ENCODE measurements at places on chromosomes 12 and 14.

GRCh38 chr12:6827982-6828780, at the start of gene P3H3:
Gene P3H3 (plus strand): TSS chr12:6828407. CDS start chr12:6828441, 34 bp downstream.
- DNase-seq = peak; percentile 79

GRCh38 chr12:26338586-26339572, 143.5 kb downstream of the SSPN start:
- DNase-seq = peak; percentile 81

DNA sequence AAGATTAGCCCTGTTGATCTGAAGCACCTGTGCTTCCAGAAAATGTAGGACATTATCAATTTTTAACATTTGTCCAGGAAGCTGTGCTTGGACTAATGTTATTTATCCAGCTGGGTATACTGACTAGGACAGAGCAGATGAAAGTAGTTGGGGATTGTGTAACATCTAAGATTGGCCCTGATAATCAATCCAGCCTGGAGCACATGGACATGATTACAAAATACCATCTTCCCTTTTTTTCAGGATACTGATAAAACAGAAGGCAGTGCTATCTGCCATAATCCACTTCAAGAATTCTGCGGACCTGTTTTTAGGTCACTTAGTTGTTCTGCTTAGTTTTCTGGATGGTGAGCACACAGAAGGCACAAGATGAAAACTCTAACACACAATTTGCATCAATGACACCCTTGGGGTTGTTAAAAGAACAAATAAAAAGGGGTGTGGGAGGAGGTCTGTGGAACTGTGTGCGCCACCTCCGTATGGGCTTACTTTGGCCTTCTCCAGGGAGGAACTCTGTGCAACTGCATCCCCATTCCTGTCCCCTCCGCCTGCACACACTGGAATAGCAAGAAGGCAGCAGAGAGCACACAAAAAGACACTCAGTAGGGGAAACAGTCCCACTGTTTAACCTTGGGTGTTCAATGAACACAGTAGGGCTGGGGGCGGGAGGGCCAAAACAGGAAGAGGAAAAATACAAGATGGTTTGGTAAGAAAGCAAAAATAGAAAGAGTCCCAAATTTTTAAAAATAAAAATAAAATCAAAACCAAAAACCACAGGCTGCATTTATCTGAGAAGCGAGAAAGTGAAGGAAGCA, 31.1 kb upstream of the DUSP6 start:
- no peak for DNase-seq

GRCh38 chr12:123469978-123470377, 12.0 kb downstream of the SNRNP35 start:
- DNase-seq = no peak

- DNase-seq = peak; percentile 59
Measured at GRCh38 chr12:104793285-104793684, 164.8 kb downstream of the SLC41A2 start.

DNA sequence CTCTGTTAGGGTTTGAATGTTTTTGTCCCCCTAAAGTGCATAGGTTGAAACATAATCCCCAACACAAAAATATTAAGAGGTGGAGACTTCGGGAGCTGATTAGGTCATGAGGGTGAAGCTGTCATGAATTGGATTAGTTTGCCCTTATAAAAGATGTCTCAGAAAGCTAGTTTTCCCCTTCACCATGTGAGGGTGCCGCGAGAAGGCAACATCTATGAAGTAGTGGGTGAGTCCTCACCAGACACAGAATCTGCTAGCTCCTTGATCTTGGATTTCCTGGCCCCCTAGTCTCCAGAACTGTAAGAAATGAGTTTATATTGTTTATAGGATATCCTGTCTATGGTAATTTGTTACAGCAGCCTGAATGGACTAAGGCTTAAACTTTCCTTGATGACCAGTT, 301.5 kb upstream of the ATP2B1 start:
- peak; percentile 22 for DNase-seq

- DNase-seq = peak; percentile 67
Measured at GRCh38 chr14:37195327-37195726, 2.4 kb upstream of the MIPOL1 start.

DNA sequence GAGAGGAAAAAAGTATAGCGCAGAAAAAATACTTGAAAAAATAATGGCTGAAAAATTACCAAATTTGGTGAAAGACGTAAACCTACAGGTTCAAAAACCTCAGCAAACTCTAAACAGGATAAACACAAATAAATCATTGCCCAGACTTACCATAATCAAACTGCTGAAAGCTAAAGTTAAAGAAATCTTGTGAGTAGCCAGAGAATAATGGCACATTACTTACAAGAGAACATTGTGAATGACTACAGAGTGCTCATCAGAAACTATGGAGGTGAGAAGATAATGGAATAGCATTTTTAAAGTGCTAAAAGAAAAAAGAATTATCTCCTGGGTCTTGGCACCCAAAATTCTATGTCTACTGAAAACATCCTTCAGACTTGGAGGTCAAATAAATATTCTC, 36.0 kb downstream of the ATF1 start:
- DNase-seq = no peak

- no peak for DNase-seq
Measured at GRCh38 chr12:76618031-76618430, 58.5 kb upstream of the OSBPL8 start.

- DNase-seq = peak; percentile 80
Measured at GRCh38 chr12:124506145-124506831, 61.1 kb downstream of the NCOR2 start.

- no peak for DNase-seq
Measured at GRCh38 chr14:22565391-22565945, 23.6 kb downstream of the DAD1 start.

GRCh38 chr12:98895086-98895651, 250.1 kb downstream of the APAF1 start:
- peak; percentile 53 for DNase-seq

DNA sequence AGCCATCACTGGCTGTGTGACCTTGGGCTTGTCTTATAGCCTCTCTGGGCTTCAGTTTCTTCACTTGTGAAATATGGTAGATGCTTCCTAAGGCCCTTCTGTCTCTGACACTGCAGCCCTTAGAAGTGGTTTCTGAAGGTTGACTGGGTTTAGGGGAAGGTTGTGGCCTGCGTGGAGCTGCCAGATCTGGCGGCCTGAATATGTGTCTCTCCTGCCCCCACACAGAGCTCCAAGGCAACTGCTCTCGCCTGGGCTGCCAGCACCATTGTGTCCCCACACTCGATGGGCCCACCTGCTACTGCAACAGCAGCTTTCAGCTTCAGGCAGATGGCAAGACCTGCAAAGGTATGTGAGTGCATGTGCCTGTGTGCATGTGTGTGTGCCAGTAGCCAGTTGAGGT, 4.0 kb downstream of the LRP1-AS start:
- no peak for DNase-seq

GRCh38 chr12:114248527-114248926, 157.4 kb downstream of the TBX5 start:
- no peak for DNase-seq

DNA sequence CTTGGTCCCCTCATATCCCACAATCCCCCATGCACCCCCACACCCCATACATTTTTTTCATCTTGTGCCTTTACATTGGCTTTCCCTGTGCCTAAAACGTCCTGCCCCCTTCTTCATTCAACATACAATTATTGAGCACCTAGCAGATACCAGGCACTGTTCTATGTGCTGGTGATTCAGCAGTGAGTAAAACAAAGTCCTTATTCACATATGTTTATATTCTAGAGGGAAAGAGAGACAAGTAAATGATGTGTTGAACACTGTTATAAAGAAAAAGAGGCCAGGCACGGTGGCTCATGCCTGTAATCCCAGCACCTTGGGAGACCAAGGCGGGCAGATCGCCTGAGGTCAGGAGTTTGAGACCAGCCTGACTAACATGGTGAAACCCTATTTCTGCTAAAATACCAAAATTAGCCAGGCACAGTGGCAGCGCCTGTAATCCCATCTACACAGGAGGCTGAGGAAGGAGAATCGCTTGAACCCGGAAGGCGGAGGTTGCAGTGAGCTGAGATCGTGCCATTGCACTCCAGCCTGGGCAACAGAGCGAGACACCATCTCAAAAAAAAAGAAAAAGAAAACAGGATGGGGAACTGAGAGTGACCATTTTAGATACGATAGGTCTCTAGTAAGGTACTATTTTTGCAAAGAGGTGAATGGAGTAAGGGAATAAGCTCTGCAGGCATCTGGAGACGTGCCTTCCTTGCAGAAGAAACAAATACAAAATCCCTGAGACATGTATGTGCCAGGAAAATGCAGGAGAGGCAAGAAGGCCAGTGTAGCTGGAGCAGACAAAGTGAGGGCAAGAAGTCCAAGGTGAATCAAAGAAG, 12.2 kb downstream of the SLC7A7 start:
- DNase-seq = no peak

- DNase-seq = no peak
Measured at GRCh38 chr12:124949779-124950728, 35.6 kb upstream of the UBC start.

DNA sequence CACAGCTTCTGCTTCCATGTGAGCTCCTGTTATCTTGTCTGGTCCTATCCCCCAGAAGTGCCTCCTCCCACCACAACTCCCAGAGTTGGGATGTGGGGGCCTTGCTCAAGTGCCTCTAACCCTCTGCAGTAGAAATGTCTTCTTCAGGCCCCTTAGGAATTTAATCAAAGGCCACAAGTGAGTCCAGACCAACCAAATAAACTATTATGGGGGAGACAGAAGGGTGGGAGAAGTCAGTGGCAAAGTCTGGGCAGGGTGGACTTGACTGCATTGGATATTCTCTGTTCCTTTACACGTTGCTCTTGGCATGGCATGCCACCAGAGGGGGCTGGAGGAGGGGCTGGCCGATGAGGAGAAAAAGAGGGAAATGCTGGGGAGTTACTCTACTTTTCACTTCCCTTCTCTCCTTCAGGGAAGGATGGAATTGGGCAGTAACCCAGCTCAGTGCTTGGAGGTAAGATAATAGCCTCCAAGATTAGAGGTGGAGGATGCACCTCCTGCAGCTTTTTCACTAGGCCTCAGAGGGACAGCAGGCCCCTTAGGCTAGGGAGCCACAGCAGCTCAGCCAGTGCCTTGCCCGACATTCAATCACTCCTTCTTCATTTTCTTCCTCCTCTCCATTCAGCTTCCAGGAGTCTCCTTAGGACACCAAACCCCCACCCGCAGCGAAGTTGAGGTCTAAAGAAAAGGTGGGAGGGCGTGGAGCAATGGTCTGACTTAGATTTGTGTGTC, 1.2 kb upstream of the AP1G2 start:
- DNase-seq = no peak

GRCh38 chr14:105476097-105476830, 1.6 kb downstream of the CRIP2 start:
- DNase-seq = no peak

DNA sequence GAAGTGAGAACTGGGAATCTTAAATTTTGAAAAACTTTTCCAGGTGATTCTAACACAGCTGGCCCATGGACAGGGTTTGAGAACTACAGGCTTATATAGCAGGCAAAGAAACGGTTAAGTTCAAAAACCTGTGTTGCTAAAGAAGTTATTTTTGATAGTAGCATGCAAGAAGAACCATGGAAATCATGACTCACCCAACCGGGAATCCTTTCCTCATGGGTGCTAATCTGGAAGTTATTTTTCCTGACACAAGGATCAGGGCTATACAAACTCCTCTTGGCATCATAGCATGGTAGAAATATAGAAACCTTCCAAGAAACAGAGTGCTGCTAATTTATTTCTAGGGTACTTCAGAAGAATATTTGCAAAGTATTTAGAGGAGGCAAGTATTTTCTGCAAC, 588.7 kb downstream of the CCER1 start:
- no peak for DNase-seq

DNA sequence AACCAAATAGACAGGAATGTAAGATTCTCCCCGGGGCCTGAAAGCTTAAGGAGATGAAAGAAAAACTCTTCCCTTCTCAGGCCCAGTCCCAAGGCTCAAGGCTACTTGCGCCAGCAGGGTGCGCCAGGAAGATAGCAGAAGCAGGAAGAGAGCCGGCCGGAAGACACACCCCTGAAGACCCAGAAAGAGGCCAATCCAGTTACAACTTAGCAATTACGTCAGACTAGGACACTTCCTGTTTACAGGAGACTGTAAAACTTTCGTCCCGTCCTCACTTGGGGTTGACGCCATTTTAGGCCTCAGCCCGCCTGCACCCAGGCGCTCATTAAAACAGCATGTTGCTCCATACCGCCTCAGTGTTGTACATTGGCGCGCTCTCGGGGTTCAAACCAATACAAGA, 9.4 kb downstream of the COX16 start:
- no peak for DNase-seq

GRCh38 chr12:55996201-55996714, 818 bp upstream of the SUOX start:
- DNase-seq = peak; percentile 61

- DNase-seq = no peak
Measured at GRCh38 chr12:57368349-57369095, 62.3 kb downstream of the R3HDM2 start.

DNA sequence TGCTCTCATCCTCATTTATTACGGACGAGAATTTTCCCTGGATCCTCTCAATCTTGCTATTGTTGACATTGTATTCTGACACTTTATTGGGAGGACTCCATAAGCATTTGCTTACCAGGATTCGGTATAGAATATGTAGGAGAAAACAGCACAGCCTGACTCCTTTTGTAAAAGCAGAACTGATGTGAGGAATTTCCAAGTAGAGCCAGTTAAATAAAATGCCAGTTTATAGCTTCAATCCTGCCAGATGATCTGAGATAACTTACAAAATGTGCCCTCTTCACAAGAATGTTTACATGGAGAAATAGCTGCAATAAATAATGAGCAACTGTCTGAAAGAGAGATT, 332.9 kb upstream of the PRICKLE1 start:
- no peak for DNase-seq

DNA sequence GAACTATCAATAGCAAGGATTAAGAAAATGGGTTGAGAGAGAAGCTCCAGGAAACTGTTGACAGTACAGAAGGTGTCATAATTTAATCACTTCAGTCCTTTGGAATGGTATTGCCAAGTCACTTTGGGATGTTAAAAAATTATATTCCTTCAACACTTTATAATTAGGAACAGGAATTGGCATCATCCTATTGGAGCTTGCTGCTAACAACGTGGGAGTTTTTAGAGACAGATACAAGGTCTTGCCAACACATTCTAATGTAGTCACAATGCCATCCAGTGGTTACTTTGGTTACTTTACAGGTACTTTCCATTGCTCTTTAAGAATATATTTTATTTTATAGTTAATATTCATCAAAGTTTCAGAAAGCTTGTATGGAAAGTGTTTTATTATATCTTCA, 310.1 kb downstream of the SYT1 start:
- DNase-seq = peak; percentile 36

DNA sequence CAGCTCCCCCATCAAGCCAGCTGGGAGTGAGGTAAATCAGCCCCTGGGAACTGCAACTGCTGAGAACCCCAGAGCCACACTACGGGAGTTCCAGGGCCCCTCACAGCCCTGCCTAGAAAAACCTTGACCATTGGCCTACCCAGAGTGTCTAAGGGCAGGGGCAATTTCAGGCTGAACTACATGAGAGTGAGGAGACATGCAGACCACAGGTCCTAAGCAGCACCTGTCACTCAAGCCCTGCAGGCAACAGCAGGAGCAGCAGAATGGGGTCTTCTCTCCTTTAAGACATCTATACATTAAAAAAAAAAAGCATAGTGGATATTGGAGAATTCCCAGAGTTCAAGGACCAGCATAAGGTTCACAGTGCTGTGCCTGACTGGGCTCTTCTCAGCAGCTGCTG, 4.9 kb downstream of the NCKAP5L start:
- no peak for DNase-seq
